Naive thymus-derived CD8-positive, alpha-beta T cell (primary cell): ENCODE measurements at places on chromosomes 7 and 10.

- H3K4me1 ChIP-seq: no peaks in the 10 kb centered on the region
- peaks cover 2% of the 10 kb centered on the region for H3K27me3 ChIP-seq
- H3K4me3 ChIP-seq: no peak overlapping the region
- no peak overlapping the region for H3K27ac ChIP-seq
- no peaks in the 10 kb centered on the region for H3K36me3 ChIP-seq
- DNase-seq: no peak
These were observed 173.7 kb downstream of the LRMDA start for GRCh38 chr10:75605096-75605495.

DNA sequence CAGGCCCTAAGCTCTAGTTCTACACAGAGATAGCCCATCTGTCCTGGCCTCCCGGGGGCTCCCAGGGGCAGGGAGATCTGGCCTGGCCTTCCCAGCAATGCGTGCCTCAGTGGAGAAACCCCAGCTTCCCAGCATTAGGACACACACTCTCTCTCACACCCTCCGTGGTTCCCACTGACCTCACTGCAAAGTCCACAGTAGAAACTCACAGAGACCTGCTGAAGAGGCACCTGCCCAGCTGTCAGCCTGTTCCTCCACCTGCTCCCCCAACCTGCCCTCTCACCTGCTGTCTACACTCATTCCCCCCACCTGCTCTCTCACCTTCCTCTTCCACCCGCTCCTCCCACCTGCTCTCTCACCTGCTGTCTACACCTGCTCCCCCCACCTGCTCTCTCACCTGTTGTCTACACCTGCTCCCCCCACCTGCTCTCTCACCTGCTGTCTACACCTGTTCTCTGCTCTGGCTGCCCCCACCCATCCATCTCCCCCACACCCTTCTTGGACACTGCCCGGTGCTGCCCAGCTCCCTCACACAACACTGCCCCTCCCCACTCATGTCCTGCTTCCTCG is 21.1 kb upstream of the PFKP start:
- H3K36me3 ChIP-seq: no peaks in the 10 kb centered on the region
- peaks cover 2% of the 10 kb centered on the region for H3K4me1 ChIP-seq
- H3K27ac ChIP-seq: no peak overlapping the region

- no peak for DNase-seq
- H3K36me3 ChIP-seq: peaks cover 9% of the 10 kb centered on the region
- H3K4me3 ChIP-seq: no peak overlapping the region
- H3K27me3 ChIP-seq: no peaks in the 10 kb centered on the region
- H3K4me1 ChIP-seq: no peaks in the 10 kb centered on the region
- H3K27ac ChIP-seq: no peak overlapping the region
These were observed 37.6 kb downstream of the KIN start for GRCh38 chr10:7750222-7750621.

DNA sequence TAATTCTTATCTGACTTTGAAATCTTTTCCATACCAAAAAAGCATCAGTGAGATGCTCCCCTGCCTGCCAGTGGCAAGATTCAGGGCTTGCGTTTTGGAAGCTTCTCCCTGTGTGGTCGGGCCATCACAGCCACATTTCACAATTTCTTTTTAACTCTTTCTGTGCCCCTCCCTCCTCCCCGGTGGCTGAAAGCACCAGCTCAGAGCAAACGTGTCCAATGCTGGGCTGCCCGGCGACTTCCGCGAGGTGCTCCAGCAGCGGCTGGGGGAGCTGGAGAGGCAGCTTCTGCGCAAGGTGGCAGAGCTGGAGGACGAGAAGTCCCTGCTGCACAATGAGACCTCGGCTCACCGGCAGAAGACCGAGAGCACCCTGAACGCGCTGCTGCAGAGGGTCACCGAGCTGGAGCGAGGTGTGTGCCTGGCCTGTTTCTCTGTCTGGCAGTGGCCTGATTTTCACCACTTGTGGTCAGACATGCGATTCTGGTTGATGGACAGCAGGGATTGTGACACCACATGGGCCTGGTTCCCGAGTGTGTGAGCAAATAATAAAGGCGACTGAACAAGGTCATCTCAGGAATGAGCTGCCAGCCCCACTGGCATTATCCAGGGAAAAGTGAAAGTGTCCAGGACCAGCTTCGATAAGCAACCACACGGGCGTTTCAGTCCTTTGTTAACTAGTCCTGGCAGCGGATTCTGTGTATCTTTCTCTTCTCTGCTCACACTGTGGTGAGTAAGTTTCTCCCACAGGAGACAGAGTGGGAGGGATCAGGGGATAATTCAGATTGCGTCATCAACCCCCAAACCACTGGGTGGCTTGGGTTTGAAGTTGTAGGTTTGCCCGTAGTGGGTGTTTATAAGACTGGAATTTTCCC is 2.6 kb downstream of the NPTX2 start:
- peaks cover 61% of the 10 kb centered on the region for H3K27me3 ChIP-seq
- no peak overlapping the region for H3K27ac ChIP-seq
- H3K4me1 ChIP-seq: no peaks in the 10 kb centered on the region
- H3K36me3 ChIP-seq: no peaks in the 10 kb centered on the region

DNA sequence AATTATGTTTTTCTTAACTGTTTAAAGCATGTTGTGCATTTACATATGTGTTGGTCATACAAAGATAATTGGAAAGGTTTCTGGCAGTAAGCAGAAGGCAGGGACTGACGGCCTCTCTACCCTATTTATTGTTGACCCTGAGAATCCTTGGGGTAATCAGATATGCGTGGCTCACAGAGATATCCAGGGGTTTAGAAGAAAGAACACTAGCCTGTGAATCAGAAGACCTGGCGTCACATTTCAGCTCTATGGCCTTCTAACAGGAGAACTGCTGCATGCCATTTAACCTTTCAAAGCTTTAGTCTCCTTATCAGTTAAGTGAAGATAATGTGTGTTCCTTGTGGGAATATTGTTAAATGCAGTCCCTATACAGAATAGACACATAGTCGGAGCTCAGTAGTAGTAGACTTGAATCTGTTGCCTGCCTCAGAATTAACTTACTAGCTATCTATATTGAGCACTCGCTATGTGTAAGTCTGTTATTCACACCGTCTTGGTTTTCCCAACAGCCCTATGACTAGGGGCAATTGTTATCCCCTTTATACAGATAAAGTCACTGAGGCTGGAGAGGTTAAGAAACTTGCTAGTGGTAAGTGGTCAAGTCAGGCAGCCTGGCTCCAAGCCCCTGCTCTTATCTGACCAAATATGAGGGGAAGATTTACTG is 129.6 kb upstream of the ANKRD1 start:
- H3K36me3 ChIP-seq: no peaks in the 10 kb centered on the region
- H3K4me3 ChIP-seq: no peak overlapping the region
- no peak for DNase-seq
- H3K4me1 ChIP-seq: no peaks in the 10 kb centered on the region
- H3K27me3 ChIP-seq: no peaks in the 10 kb centered on the region

DNA sequence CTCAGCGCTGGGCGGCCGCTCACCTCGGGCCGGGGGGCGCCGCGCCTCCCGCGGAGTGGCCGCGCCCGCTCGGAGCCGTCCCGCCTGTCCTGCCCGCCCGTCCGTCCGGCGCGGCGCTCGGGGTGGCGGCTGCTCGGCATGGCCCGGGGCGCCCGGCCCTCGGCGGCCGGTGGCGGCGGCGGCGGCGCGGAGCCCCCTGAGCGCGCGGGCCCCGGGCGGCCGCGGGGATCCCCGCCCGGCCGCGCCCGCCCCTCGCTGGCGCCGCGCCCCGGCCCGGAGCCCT is 338 bp downstream of the SDK1 start:
- no peak overlapping the region for H3K27ac ChIP-seq
- no peak for DNase-seq
- H3K27me3 ChIP-seq: peaks cover 40% of the 10 kb centered on the region
- H3K4me1 ChIP-seq: peaks cover 11% of the 10 kb centered on the region

GRCh38 chr7:112789453-112789816 is 758 bp downstream of the TMEM168 start:
- peaks cover 11% of the 10 kb centered on the region for H3K36me3 ChIP-seq
- H3K4me3 ChIP-seq: peak overlapping the region; percentile 95
- H3K4me1 ChIP-seq: peaks cover 47% of the 10 kb centered on the region
- no peak for DNase-seq

- H3K4me1 ChIP-seq: no peaks in the 10 kb centered on the region
- H3K27ac ChIP-seq: no peak overlapping the region
- DNase-seq: no peak
- H3K27me3 ChIP-seq: no peaks in the 10 kb centered on the region
These were observed 16.2 kb downstream of the ARHGAP21 start for GRCh38 chr10:24707445-24707844.

DNA sequence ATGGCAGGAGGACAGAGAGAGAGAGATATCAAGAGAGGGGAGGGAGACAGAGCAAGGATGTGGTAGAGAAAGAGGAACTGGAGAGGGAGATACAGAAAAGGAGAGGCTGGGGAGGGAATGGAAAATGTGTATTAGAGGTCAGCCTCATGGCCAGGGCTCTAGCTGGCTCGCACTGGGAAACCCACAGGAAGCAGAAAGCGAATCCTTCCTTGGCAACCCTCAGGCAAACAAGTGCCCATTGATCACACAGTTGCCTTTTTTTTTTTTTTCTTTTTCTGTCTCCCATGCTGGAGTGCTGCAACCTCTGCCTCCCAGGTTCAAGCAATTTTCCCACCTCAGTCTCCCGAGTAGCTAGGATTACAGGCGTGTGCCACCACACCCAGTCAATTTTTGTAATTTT is 391.2 kb downstream of the TYW1 start:
- no peaks in the 10 kb centered on the region for H3K27me3 ChIP-seq
- no peak for DNase-seq
- no peak overlapping the region for H3K4me3 ChIP-seq

GRCh38 chr10:101285519-101286070 is 56.3 kb upstream of the LBX1 start:
- H3K4me3 ChIP-seq: no peak overlapping the region
- H3K36me3 ChIP-seq: peaks cover 3% of the 10 kb centered on the region
- H3K27ac ChIP-seq: no peak overlapping the region
- DNase-seq: no peak

DNA sequence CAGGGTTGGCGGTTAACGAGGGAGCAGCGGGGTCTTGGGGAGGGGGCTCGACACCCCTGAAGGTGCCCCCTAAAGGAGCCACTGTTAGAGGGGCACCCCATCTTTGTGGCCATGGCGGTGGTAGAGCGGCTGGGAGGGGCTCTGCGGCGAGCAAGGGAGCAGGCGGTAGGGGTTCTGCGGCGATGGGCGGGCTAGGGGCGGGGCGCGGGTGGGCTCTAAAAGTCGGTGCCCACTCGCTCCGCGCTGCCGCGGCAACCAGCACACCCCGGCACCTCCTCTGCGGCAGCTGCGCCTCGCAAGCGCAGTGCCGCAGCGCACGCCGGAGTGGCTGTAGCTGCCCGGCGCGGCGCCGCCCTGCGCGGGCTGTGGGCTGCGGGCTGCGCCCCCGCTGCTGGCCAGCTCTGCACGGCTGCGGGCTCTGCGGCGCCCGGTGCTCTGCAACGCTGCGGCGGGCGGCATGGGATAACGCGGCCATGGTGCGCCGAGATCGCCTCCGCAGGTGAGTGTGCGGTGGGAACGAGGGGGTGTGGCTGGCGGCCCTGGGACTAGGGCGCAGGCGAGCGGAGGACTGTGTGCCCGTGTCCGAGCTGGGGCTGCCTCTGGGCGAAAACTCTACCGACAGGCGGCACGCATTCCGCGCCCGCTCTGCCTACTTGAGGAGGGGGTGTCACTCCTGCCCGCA is at the start of gene MEST:
MEST (plus strand) TSS at position 245 of the 682 bp plus-strand sequence; CDS start at position 474, 229 bp downstream.
- H3K36me3 ChIP-seq: no peaks in the 10 kb centered on the region
- peaks cover 25% of the 10 kb centered on the region for H3K4me1 ChIP-seq

DNA sequence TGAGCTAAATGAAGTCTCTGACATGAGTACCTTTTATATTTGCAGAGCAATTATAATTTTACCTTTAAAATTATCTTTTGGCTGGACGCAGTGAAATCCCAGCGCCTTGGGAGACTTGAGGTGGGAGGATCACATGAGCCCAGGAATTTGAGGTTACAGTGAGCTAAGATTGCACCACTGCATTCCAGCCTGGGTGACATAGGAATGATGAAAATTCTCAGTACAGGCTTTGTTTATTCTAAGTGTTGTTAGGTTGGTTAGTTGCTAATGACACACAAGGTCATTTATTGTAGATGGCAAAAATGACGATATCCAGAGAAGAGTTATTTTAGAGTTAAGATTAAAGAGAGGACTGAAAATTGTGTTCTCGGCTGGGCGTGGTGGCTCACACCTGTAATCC is 87.6 kb downstream of the XRCC2 start:
- H3K27me3 ChIP-seq: no peaks in the 10 kb centered on the region
- no peak overlapping the region for H3K4me3 ChIP-seq
- H3K27ac ChIP-seq: no peak overlapping the region
- H3K4me1 ChIP-seq: no peaks in the 10 kb centered on the region
- H3K36me3 ChIP-seq: no peaks in the 10 kb centered on the region

GRCh38 chr7:72058579-72058978 is 353.6 kb downstream of the CALN1 start:
- H3K27ac ChIP-seq: no peak overlapping the region
- no peaks in the 10 kb centered on the region for H3K27me3 ChIP-seq
- peaks cover 14% of the 10 kb centered on the region for H3K36me3 ChIP-seq
- no peak overlapping the region for H3K4me3 ChIP-seq

DNA sequence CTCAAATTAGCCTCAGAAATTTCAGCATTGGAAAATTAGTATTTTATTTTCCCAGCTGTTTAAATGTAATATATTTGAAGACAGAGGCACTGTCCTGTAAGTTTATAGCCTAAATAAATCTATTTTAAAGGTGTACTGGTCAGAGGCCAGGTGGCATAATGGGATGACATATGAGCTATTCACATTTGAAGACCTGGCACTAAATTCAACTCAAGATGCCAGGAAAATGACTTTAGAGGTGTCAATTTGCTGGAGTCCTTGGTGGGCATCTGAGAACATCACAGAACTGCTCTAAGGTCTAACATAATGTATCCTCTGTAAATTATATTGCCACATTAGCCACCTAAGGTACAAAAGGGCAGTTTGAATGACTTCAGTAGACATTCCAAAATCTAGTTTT is 348.9 kb upstream of the BMPER start:
- no peak overlapping the region for H3K27ac ChIP-seq
- H3K4me1 ChIP-seq: no peaks in the 10 kb centered on the region
- no peak overlapping the region for H3K4me3 ChIP-seq
- H3K36me3 ChIP-seq: no peaks in the 10 kb centered on the region
- H3K27me3 ChIP-seq: no peaks in the 10 kb centered on the region
- DNase-seq: no peak

- no peaks in the 10 kb centered on the region for H3K36me3 ChIP-seq
- no peak overlapping the region for H3K4me3 ChIP-seq
- H3K27me3 ChIP-seq: no peaks in the 10 kb centered on the region
- H3K27ac ChIP-seq: no peak overlapping the region
- peak; percentile 39 for DNase-seq
- H3K4me1 ChIP-seq: peaks cover 18% of the 10 kb centered on the region
These were observed 87.7 kb upstream of the PRKCQ start for GRCh38 chr10:6667679-6668270.

DNA sequence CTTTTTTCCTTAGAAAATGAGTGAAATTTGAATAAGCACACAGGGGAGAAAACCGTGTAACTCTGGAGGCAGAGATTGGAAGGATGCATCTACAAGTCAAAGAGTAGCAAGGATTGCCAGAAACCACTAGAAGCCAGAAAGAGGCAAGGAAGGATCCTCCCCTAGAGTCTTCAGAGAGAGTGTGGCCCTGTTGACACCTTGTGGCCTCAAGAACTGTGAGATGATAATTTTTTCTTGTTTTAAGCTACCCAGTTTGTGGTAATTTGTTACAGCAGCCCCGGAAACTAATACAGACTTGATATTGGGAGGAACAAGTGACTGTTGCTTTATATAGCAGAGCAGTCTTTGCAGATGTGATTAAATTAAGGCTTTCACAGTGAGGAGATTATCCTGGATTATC is 3.6 kb upstream of the GIMAP7 start:
- DNase-seq: no peak
- H3K4me1 ChIP-seq: peaks cover 82% of the 10 kb centered on the region
- H3K36me3 ChIP-seq: peaks cover 8% of the 10 kb centered on the region
- peak overlapping the region; percentile 0 for H3K4me3 ChIP-seq
